Activated naive CD4-positive, alpha-beta T cell treated with anti-CD3 and anti-CD28 coated beads for 36 hours (primary cell): ENCODE measurements at places on chromosomes 12 and 14. TPM values are rescaled to one million over a fixed set of nuclear protein-coding genes. Genes with fewer than 3 reads are reported as not detected.

GRCh38 chr14:39228509-39229221, 5.0 kb upstream of the MIA2 start:
- peaks cover 35% of the 10 kb centered on the region for H3K4me1 ChIP-seq
- peak overlapping the region; percentile 14 for H3K4me3 ChIP-seq
- H3K27ac ChIP-seq: peak overlapping the region; percentile 90
- no peak for DNase-seq
- H3K36me3 ChIP-seq: no peaks in the 10 kb centered on the region

- peaks cover 25% of the 10 kb centered on the region for H3K4me1 ChIP-seq
- DNase-seq: no peak
- H3K27me3 ChIP-seq: no peaks in the 10 kb centered on the region
- no peaks in the 10 kb centered on the region for H3K36me3 ChIP-seq
- H3K4me3 ChIP-seq: no peak overlapping the region
Observed at GRCh38 chr12:613996-614395, 49.2 kb downstream of the NINJ2 start.

GRCh38 chr14:56136571-56137452, 18.6 kb downstream of the PELI2 start:
- no peak for DNase-seq
- H3K27ac ChIP-seq: no peak overlapping the region
- H3K27me3 ChIP-seq: peaks cover 14% of the 10 kb centered on the region

DNA sequence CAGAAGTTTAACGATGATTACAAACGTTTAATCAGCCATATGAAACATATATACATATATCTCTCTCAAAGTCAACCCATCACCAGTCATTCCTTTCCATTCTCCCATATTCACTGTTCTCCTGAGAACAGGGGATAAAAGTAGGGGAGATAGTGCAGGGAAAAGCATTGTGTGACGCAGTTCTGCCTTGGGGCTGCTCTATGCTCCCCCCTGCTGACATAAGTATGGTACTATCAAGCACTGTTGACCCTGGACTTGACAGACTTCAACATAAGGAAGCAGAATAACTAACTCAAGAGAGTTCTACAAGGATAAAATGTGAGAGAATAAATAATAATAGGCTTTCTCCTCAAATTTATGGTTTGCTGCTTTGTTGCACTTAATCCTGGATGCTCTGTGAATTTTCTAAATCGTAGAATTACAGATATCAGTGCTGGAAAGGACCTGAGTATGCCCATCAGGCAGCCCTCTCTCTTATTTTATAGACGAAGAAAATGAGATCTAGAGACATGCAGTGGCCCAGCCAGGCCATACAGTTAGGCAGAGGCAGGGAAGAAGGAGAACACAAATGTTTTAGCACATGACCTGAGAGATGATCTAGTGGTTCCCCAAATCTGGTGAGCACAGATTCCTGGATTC, 87.2 kb downstream of the SCN8A start:
- H3K27ac ChIP-seq: no peak overlapping the region
- H3K4me1 ChIP-seq: no peaks in the 10 kb centered on the region
- H3K4me3 ChIP-seq: no peak overlapping the region
- DNase-seq: peak; percentile 30

DNA sequence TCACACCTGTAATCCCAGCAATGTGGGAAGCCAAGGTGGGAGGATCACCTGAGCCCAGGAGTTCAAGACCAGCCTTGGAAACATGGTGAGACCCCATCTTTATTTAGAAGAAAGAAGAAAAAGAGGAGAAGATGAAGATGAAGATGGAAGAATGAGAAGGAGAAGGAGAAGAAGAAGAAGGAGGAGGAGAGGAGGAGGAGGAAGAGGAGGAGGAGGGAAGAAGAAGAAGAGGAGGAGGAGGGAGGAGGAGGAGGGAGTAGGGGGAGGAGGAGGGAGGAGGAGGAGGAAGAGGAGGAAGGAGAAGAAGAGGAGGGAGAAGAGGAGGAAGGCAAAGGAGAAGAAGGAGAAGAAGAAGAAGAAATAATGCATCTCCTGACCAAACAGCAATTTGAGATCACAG, 9.0 kb upstream of the KRT1 start:
- H3K36me3 ChIP-seq: no peaks in the 10 kb centered on the region
- DNase-seq: no peak
- H3K4me1 ChIP-seq: peaks cover 25% of the 10 kb centered on the region
- H3K4me3 ChIP-seq: no peak overlapping the region
- H3K27me3 ChIP-seq: no peaks in the 10 kb centered on the region

GRCh38 chr12:21815306-21816062, 41.0 kb upstream of the KCNJ8 start:
- H3K4me3 ChIP-seq: no peak overlapping the region
- H3K36me3 ChIP-seq: no peaks in the 10 kb centered on the region
- DNase-seq: no peak

- no peaks in the 10 kb centered on the region for H3K4me1 ChIP-seq
- H3K27ac ChIP-seq: no peak overlapping the region
Observed at GRCh38 chr14:95577067-95577800, 42.4 kb downstream of the GLRX5 start.

- no peaks in the 10 kb centered on the region for H3K36me3 ChIP-seq
- no peak for DNase-seq
- no peak overlapping the region for H3K27ac ChIP-seq
- peaks cover under 1% of the 10 kb centered on the region for H3K27me3 ChIP-seq
- peaks cover 20% of the 10 kb centered on the region for H3K4me1 ChIP-seq
Observed at GRCh38 chr14:60736494-60736893, 1.9 kb downstream of the MNAT1 start.

DNA sequence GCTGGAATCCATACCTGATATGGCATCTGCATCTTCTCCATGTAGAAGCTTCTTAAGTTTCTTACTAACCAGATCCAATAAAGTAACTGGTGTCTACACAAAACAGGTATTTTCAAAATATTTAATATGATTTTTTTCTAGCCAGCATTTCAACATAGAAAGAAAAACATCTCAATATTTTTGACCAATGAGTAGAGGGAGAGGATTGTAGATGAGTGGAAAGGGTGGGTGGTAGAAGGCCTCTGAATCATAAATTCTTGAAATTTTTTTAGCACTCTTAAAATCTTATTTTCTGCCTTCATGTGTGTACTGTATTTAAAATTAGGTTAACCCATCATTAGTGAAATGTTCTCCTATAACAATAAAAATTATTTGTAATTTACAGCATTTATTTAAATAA, 18.0 kb downstream of the DEPDC4 start:
- H3K27ac ChIP-seq: no peak overlapping the region
- no peaks in the 10 kb centered on the region for H3K36me3 ChIP-seq
- no peak for DNase-seq
- H3K4me1 ChIP-seq: no peaks in the 10 kb centered on the region

DNA sequence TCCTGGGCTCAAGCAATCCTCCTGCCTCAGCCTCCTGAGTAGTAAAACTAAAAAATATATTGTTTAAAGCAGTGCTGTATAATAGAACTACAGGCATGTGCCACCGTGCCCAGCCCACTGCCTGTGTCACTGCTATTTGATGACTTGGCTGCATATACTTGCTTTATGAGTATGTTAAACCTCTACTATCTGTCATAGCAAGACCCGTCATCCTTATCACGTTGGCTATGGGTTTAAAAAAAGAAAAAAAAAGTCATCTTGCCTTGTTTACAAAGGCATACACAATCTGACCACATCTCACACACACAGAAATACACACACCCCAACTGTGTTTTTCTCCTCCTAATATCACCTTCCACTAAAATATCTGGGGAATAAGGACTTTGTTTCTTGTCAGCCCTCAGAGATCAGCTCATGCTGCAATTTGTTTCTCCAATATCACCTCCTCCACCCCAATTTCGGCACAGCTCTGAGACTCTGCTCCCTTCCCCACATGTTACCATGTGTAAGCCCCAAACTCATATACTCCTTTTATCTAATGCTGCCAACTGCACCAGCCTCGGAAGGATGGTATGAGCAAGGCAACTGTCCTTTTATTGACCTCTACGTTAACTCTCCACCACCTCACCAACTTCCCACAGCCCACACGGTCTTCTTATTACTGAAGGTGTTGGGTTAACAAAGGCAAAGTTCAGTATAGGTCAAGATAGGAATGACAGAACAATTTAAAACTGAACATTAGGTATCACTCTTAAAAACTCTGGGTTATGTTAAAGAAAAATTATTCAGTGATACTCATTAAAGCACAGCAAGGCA, 802 bp upstream of the TMPRSS12 start:
- no peak overlapping the region for H3K4me3 ChIP-seq
- H3K27me3 ChIP-seq: peaks cover 7% of the 10 kb centered on the region
- no peak for DNase-seq
- H3K4me1 ChIP-seq: peaks cover 4% of the 10 kb centered on the region
- H3K27ac ChIP-seq: no peak overlapping the region
- no peaks in the 10 kb centered on the region for H3K36me3 ChIP-seq

DNA sequence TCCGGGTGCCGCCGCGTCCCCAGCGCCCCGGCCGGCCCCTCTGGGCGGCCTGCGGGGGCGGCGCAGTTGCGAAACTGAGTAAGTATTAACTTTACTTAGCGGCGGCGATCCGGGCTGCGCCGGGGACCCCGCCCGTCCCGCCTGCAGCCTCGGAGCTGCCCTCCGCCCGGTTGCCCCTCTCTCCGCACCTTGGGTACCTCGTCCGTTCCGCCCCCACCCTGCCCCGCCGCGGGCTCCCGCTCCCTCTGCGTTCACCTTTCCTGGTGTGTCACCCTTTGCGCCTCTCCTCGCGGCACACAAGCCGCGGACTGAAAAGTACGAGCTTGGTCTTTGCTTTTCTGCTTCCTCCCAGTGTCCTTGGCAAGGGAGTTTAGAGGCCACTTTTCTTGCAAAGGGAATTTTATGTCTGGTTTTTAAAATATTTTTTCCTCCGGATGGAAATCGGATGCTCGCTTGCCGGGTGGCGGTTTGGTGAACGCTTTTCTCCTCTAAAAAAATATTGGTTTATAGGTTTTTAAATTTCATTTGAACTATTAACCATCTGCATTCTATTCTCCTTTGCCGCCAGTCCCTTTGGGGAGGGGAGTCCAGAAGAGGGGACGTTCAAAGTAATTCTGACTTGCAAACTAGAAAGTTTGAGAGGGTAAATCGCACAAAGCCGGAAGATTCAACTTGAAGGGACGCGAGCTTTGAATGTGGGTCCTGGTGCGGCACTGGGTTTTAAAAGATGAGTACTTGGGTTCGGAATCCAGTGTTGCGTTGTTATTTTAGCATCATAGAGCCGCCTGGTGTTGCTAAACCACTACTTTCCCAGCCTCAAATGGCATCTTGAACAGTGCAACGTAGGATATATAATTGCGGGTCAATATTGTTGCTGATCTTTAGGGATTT, 834 bp downstream of the RASSF8 start:
- peak; percentile 34 for DNase-seq
- H3K4me3 ChIP-seq: peak overlapping the region; percentile 78
- H3K27me3 ChIP-seq: peaks cover 59% of the 10 kb centered on the region
- H3K27ac ChIP-seq: no peak overlapping the region

- DNase-seq: no peak
- H3K36me3 ChIP-seq: peaks cover 42% of the 10 kb centered on the region
- H3K27ac ChIP-seq: no peak overlapping the region
- no peak overlapping the region for H3K4me3 ChIP-seq
- no peaks in the 10 kb centered on the region for H3K27me3 ChIP-seq
Observed at GRCh38 chr14:81511111-81511904, 22.3 kb downstream of the SEL1L start.

DNA sequence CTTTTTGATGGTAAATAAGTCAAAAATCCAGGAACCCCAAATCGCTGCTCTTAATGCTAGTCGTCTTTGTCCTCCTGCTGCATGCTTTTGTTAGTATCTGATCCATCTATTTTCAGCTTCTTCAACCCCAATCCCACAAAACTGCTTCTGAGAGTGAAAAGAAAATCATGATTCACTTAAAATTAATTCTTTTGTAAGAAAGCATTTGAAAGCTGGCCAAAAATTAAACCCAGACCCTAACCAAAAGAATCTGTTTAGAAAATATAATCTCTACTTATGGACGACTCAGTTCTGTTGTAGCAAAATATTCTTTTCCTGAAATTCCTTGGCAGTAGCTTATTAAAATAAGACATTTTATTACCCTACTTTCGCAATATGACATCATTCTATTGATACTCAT, 443.6 kb upstream of the SYT1 start:
- no peaks in the 10 kb centered on the region for H3K27me3 ChIP-seq
- no peak overlapping the region for H3K4me3 ChIP-seq
- no peaks in the 10 kb centered on the region for H3K36me3 ChIP-seq
- H3K27ac ChIP-seq: no peak overlapping the region

DNA sequence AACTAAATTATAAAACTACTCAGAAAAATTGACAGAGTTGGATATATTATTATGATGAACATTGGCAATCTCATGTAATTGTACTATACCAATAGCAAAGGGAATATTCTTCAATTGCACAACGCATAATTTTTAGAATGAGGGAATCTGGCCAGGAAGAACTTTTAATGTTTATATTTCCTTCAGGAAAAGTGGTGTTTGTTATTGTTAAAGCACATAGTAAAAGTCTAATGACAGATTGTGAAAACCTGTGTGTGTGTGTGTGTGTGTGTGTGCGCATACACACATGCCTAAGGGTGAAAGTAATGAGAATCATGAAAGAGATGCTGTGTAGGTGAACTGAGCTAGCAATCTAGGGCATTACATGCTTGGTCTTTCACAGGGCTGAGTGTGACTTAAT, 877.7 kb downstream of the SLC6A15 start:
- DNase-seq: no peak
- no peaks in the 10 kb centered on the region for H3K27me3 ChIP-seq
- H3K4me1 ChIP-seq: no peaks in the 10 kb centered on the region

- H3K4me1 ChIP-seq: peaks cover 29% of the 10 kb centered on the region
- H3K4me3 ChIP-seq: no peak overlapping the region
Observed at GRCh38 chr12:106580671-106581508, 1.9 kb upstream of the RFX4 start.

- no peaks in the 10 kb centered on the region for H3K27me3 ChIP-seq
- no peak overlapping the region for H3K27ac ChIP-seq
- no peak for DNase-seq
- H3K36me3 ChIP-seq: peaks cover 12% of the 10 kb centered on the region
Observed at GRCh38 chr12:42421844-42422779, 96.1 kb downstream of the PPHLN1 start.

NKX2-1 gene
- total RNA-seq: not detected

ARL1 gene
- 48.4 TPM for total RNA-seq

WSB2 gene
- total RNA-seq: 31.0 TPM

NYNRIN gene
- not detected for total RNA-seq

RILPL1 gene
- total RNA-seq: 2.2 TPM

CYP46A1 gene
- total RNA-seq: 0.12 TPM

CLIP1 gene
- 51.3 TPM for total RNA-seq

SERPINA5 gene
- total RNA-seq: not detected

SYCP3 gene
- total RNA-seq: not detected

RASSF9 gene
- not detected for total RNA-seq

KCNMB4 gene
- 0.54 TPM for total RNA-seq

COX8C gene
- total RNA-seq: 0.79 TPM

C1QL4 gene
- not detected for total RNA-seq
